A549 treated with CORT108297 at 1 μM for 4 hours (cell line): ENCODE measurements at places on chromosomes 3 and 15. TPM values are rescaled to one million over a fixed set of nuclear protein-coding genes. Genes with fewer than 3 reads are reported as not detected.

The VEPH1 gene
- 0.13 to 0.18 TPM (median 0.16 TPM) in 4 of 5 replicates, not detected in the other for total RNA-seq

The SLC22A14 gene
- total RNA-seq = 0.03 to 0.07 TPM (median 0.03 TPM) in 3 of 5 replicates, not detected in the others

The NR1I2 gene
- total RNA-seq = not detected in 5 replicates

The DUOXA2 gene
- total RNA-seq = not detected in 5 replicates

The GOLGA6D gene
- total RNA-seq = 0.03 to 0.06 TPM (median 0.04 TPM) in 4 of 5 replicates, not detected in the other

The EAF1 gene
- total RNA-seq = 13.1 to 16.3 TPM (median 15.6 TPM) in 5 replicates

The PRSS50 gene
- total RNA-seq = not detected in 5 replicates

The GOLGA8T gene
- total RNA-seq = 0.90 to 1.8 TPM (median 1.7 TPM) in 5 replicates

The GLDN gene
- 0.02 to 0.07 TPM (median 0.03 TPM) in 3 of 5 replicates, not detected in the others for total RNA-seq

The CHRFAM7A gene
- 4.5 to 7.5 TPM (median 7.2 TPM) in 5 replicates for total RNA-seq

The CHSY1 gene
- 20.9 to 27.3 TPM (median 24.6 TPM) in 5 replicates for total RNA-seq

The SKOR1 gene
- total RNA-seq = 0.02 to 0.05 TPM (median 0.04 TPM) in 4 of 5 replicates, not detected in the other

The WDR72 gene
- 5.5 to 7.6 TPM (median 7.1 TPM) in 5 replicates for total RNA-seq

The ATP2B2 gene
- 0.02 to 0.09 TPM (median 0.06 TPM) in 5 replicates for total RNA-seq

The MUC13 gene
- 6.9 to 8.2 TPM (median 7.9 TPM) in 5 replicates for total RNA-seq

The CADM2 gene
- total RNA-seq = 0.07 to 0.46 TPM (median 0.30 TPM) in 4 of 5 replicates, not detected in the other

The SPTBN5 gene
- 0.17 to 0.27 TPM (median 0.24 TPM) in 5 replicates for total RNA-seq

The RHOV gene
- total RNA-seq = 4.2 to 6.7 TPM (median 6.0 TPM) in 5 replicates

The SLC38A3 gene
- total RNA-seq = 0.02 to 0.23 TPM (median 0.08 TPM) in 4 of 5 replicates, not detected in the other

The ZMAT3 gene
- 5.5 to 7.4 TPM (median 6.0 TPM) in 5 replicates for total RNA-seq

The PFKFB4 gene
- 12.6 to 17.6 TPM (median 12.8 TPM) in 5 replicates for total RNA-seq

The TNIK gene
- 1.7 to 3.0 TPM (median 2.4 TPM) in 5 replicates for total RNA-seq

The TMOD3 gene
- total RNA-seq = 39.2 to 62.1 TPM (median 49.5 TPM) in 5 replicates

The TMEM39A gene
- total RNA-seq = 21.9 to 28.6 TPM (median 26.6 TPM) in 5 replicates
